ENCODE measurements at places on chromosomes 12 and 14.

GRCh38 chr14:88130057-88130432, 125.1 kb downstream of the GPR65 start:
- no peak for DNase-seq

- DNase-seq: peak; percentile 27
Measured at GRCh38 chr14:21066882-21067502, 3.1 kb upstream of the ARHGEF40 start.

DNA sequence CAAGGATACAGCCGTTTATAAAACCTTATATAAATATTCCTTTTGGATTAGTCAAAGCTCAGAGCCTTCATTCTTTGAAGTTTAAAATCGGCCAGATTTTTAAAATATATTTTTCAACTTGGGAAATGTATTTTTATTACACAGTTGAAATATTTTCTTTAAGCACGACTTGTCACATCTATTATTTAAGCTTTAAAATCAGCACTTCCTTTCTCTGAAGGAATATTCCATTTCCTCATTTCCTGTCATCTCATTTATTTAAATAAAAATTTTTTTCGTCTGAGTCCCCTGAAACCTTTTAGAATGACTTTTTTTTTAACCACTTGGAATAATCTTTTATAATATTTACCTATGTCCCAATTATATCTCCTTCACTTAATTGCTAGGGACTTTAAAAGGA, 107.5 kb upstream of the PDE3A start:
- no peak for DNase-seq

GRCh38 chr12:16094437-16094836, 183.0 kb downstream of the SLC15A5 start:
- DNase-seq: no peak

- DNase-seq: no peak
Measured at GRCh38 chr12:63150713-63151622, at the start of gene AVPR1A. Gene AVPR1A, minus strand, starts transcription at chr12:63151201. Its CDS starts 365 bp downstream, at chr12:63150836.

DNA sequence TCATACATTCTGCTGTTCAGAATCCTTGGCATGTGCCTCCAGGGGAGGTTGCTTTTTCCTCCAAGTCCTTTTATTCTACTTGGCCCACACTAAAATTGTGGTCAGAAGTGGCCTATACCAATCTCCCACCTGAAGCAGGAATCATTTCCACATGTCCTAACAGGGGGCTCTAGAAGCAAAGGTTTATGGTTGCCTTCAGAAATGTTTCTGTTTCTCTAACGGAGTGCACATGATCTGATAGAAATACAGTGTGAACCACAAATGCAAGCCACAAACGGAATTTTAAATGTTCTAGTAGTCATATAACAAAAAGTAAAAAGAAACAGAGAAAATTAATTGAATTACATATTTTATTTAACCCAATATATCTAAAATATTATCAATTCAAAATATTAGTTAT, 4.0 kb downstream of the PTGER2 start:
- no peak for DNase-seq

DNA sequence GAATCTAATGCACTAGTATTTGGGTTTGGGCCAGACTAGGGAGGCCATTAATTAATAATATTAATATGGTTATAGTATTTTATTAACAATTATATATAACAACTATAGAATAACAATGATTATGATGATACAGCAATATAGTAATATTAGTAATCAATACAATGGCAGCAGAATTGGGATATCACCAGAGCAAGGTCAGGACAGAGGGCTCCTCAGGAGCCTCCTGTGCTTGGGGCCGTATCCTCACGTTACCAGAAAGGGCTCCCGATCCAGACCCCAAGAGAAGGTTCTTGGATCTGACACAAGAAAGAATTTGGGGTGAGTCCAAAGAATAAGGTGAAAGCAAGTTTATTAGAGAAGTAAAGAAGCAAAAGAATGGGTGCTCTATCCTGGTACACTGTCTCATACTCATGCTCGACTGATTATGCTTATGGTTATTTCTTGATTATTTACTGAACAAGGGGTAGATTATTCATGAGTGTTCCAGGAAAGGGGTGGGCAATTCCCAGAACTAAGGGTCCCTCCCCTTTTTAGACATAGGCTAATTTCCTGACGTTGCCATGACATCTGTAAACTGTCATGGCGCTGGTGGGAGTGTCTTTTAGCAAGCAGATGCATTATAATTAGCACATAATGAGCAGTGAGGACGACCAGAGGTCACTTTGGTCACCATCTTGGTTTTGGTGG, 61.6 kb downstream of the RIN3 start:
- no peak for DNase-seq
